Left ventricle myocardium inferior (tissue), 1 donor: ENCODE measurements at places on chromosomes 2 and 18. TPM values are rescaled to one million over a fixed set of nuclear protein-coding genes. Genes with fewer than 3 reads are reported as not detected.

DNA sequence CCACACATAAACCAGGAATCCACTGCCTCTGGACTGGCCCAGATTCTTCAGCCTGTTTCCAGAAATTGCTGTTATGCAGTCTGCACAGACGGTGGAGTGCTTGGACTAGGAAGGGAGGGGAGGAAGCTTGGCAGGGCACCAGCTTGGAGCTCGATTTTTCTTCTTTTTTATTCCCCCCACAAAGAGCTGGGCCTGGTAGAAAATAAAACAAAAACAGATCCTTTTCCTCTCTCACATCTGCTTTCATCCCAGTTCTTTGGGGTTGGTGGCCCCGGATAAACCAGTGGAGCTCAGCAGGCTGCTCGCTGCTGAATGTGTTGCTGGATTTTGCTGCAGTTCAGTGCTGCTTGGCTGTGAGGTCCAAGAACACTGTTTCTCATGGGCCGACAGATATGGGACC, 16.0 kb downstream of the LRRTM1 start:
- no peak for DNase-seq

The MYO7B gene
- 0.44 TPM for total RNA-seq

GRCh38 chr18:55088000-55088401, 128.7 kb upstream of the CCDC68 start:
- no peak for DNase-seq

The CDKL4 gene
- 0.66 TPM for total RNA-seq

- no peak for DNase-seq
Measured at GRCh38 chr2:148515976-148516375, 128.6 kb upstream of the EPC2 start.

DNA sequence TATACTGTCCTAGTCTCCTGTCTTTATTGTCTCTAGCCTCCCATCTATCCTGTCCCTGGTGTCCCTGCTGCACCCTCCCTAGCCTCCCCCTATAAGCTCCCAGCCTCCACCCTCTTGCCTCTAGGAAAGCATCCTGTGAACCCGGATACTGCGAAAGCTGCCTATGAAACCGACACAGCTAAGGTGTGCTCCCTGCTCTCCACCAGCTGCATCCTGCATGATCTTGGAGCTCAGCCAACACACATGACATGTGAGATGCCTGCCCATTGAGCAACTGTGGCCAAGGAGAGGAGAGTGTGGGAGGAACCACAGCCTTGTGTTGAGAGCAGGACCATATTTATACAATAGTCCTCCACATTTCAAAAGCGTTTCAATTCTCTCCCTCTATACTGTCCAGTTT, 187.1 kb downstream of the ZBTB7C start:
- DNase-seq: peak; percentile 40

DNA sequence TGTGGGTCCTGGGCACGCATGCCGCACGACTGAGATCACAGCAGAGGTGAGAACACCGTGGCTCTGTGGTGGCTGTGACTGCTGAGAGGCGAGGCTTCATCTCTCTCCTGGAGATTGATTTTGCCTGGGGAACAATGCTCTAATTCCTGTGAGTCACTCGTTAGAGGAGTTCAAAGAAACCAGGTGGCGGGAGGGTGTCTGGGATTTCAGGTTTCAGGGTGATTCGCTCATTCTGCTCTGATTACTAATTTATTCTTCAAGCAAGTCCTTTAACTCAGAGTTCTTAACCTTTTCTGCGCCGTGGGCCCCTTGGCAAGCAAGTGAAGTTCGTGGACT, 56.3 kb downstream of the GLI2 start:
- DNase-seq: no peak

The LDLRAD4 gene
- 43.3 TPM for total RNA-seq

DNA sequence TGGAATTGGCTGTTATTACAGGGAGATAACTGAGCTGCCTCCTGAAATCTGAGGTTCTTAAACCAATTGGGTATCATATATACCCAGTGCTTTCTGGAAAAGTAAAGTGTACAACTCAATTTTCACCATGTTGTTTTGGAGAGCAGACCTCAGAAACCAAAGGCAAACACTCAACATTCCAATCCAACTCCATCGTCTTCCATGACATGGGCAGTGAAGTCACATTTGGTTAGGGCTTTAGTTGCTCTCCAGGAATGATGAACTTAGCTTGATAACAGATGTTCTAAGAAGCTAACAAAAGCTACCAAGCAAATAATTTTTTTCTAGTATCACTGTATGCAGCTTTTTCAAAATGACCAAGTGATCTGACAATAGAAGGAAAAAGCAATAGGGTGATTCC, 107.0 kb upstream of the SLC35G4 start:
- DNase-seq: no peak

The DNER gene
- total RNA-seq: 2.3 TPM

The ACMSD gene
- total RNA-seq: not detected

DNA sequence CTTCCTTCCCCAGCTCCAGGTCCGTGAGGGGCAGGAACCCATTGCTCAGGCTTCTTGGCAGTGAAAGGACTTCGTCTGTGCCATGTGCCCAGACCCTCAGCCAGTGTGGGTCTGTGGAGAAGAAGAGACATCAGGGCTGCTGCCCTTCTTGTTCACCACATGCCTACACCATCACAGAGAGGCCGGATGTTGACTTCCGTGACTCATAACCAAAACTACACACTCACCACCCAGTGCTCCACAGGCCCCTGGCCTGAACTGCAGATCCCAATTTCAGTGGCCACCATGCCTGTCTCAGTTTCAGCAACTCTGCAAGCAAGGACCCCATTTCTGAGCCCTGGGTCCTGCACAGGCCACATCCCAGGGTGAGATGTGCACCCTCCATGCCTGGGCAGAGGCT, 332.6 kb upstream of the SALL3 start:
- DNase-seq: no peak

The RAMP1 gene
- total RNA-seq: 168 TPM

DNA sequence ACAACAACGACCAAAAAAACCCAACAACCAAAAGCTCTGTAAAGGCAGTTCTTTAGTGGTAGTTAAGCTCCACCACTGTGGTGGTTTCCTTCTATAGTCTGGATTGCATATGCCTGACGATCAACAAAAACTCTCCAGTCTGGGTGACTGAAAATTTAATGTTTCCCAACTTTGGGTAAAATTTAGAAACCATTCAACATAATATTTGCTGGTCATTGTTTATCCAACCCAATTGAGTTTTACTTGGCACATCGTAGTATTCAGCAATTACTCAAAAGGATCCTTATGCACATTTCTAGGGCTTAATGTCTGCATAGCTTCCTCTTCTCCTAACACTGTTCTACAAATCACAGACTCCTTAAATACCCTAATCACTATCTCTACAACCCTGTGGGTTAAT, 1080.2 kb upstream of the NRXN1 start:
- no peak for DNase-seq

The SLC16A14 gene
- 3.4 TPM for total RNA-seq

DNA sequence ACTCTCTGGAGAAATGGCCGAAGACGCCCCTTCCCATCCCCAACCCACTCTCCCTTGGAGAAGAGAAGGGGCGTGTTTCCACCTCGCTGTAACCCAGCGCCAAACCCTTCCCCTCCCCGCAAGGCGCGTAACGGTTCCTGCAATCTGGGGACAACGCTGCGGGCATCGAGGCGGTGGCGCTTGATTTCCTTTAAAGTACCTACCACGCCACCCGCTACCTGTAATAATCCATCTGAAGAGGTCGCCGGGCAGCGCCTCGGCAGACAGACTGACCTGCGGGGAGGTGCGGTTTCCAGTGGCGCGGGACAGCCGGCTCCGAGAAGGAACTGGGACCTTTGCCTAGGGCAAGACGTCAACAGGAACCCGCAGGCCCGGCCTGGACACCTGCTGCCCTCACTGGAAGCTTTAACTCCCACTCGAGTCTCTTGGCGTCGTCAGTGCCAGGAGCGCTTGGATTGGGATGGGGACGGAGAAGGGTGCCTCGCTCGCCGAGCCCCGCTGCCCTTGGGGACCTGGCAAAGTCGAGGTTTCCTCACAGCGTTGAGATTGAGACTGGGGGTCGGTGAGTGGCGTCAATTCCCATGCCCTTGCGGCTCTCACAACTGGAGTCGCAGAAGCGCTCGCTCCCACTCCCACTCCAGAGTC, at the start of gene CYP1B1:
TSS of gene CYP1B1 (minus strand) at position 645 of the 645 bp plus-strand sequence. CDS start 763 bp downstream, outside the sequence.
- DNase-seq: peak; percentile 41

- no peak for DNase-seq
Measured at GRCh38 chr2:156702541-156702940, 266.4 kb downstream of the GPD2 start.

DNA sequence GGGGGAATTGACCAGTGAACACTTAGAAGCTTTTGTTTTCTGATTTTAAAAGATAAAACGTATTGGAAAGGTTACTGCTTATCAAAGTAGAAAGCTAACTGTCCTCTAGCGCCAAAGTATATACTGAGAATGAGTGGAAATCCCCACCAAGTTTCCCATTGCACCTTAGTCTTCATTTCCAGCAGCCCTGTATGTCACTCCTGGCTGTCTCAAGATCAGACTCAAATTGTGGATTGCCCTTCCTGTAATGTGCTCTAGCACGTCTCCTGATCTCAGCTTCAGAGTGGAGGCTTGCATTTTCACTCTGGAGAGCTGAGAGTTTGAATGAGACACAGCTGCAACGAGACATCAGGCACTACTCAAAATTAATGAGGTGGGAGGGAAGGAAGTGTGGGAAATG, 26.6 kb downstream of the MFF start:
- no peak for DNase-seq

The ST3GAL5 gene
- 4.2 TPM for total RNA-seq

- DNase-seq: no peak
Measured at GRCh38 chr2:105857076-105857740, 112.5 kb downstream of the NCK2 start.

- no peak for DNase-seq
Measured at GRCh38 chr2:229586012-229586411, 128.3 kb downstream of the DNER start.

DNA sequence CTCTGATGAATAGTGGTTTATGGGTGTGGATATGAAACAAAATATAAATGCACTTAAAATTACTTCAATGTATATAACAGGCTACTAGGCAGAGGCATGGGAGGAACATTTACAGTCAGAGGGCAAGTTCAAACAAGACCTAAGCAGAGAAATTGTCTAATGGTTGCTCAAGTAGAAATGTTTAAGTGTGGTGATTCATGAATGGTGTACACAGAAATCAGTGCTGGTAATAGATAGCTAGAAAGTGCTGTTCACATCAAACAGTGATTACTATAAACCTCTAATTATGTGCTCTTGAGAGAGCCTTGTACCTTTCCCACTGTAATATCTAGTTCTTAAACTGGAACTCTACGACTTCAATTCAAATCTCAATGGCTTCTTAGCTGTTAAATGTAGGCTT, 485.1 kb downstream of the NRXN1 start:
- DNase-seq: no peak

DNA sequence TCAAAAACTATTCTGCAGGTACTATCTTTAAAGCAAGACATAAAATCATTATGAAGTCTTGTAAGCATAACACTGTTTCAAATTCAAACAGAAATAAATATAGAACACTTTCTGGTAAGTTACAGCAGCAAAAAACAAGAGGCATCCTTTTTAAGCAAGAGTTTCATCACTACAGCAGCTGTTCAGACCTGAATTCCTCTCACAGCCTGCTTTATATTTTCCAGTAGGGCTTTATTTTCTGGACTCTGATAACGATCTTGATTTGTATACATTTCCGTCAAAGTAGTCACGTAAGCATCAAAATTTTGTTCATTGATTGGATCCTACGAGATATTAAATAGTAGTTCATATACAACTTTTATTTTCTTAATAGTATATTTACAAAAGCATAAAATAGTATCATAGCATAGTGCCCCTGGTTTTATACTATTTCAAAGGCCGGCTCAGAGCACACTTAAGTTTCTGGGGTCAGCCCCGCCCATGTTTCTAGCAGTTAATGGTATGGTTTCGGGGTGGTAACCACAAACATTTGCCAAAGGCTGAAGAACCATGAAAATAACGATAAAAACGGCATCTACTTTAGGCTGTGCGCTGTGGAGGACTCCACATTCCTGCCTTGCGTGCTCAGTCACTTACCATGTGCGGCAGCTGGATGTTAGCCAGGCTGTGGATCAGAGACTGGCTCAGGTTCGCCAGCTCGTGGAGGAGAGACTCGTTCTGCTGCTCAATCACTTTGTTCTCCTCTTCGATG, 47.5 kb upstream of the PXDN start:
- DNase-seq: no peak

The MC5R gene
- total RNA-seq: not detected

DNA sequence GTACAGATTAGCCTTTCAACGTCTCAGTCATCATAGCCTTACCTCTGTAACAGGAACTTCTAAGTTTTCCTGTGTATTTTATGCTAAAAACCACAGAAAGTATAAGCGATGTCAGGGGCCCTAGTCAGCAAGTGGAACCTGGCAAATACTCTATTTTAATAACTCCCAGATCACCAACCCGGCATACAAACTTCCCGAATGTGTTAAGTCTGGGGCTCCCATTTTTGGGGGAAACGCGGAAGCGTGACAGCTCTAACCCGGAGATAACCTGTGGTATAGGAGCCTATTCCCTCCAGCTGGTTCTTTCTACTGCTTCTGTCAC, 574 bp downstream of the NIFK start:
- DNase-seq: no peak

The ABCG8 gene
- total RNA-seq: not detected

GRCh38 chr2:33443274-33443829, 33.1 kb upstream of the RASGRP3 start:
- DNase-seq: no peak

The REG3A gene
- total RNA-seq: not detected

The SIX3 gene
- total RNA-seq: not detected

DNA sequence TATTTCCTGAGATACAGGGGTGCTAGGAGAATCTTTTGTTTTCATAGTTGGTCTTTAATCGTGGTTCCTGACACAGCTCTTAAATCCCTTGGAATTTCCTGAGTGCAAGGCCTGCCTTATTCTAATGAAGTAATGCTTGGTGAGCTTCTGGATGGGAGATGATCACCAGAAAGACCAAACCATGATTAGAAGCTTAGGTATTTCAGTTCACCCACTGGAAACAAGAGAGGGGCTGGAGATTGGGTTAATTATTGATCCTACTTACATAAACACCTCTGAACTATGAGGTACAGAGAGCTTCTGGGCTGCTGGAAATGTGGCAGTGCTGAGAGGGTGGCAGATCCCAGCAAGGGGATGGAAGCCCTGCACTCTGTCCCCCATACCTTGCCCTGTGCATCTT, 406.8 kb downstream of the THSD7B start:
- DNase-seq: no peak

DNA sequence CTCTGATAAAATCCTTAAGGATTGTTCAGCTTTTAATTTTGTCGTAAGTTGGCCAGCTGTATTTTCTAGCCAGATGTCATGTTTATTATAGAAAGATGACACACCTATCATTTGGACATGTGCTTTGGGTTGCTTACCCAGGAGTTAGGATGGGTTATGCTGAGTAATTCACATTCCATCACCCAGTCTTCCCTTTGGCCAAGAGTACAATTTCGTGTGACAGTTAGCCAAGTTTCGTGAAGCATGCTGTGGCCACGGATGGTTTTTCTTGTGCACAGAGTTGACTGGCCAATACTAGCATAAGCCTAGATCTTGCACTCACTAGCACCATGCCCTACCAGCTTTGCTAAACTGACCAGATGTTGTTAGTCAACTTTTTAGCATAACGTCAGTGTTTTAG, 5.8 kb downstream of the MAPRE3 start:
- no peak for DNase-seq

GRCh38 chr18:8501044-8501443, 108.2 kb upstream of the RAB12 start:
- no peak for DNase-seq

GRCh38 chr2:241870081-241870541, 582 bp downstream of the RTP5 start:
- DNase-seq: no peak

The IL1RL1 gene
- 1.1 TPM for total RNA-seq

GRCh38 chr2:65866148-65866547, 433.7 kb upstream of the SPRED2 start:
- DNase-seq: no peak
